NCI-H446 treated with DMSO at 0.1 percent for 48 hours (cell line): ENCODE measurements at places on chromosomes 16 and 17.
A peak's percentile ranks its signal among the peaks of the same experiment; 100 is the strongest.

GRCh38 chr17:44132275-44132821 lies 8.9 kb upstream of the HDAC5 start:
- no peak for DNase-seq

DNA sequence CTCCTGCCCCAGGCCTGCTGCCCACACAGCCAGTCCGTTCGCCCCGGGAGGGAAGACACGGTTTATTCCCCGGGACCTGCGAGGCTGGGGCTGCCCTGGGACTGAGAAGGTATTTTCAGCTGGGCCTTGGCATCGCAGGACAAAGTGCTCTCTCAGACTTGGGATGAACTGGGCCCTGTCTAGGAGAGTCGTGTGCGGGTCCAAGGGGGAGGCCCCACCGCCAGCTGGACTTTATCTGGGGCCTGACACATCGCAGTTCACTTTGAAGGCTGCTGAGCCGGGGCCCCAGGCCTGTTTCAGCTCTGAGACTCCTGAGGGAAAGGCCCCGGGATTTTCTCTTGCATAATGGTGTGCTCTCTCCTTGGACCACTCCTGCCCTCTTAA lies 6.8 kb downstream of the CRISPLD2 start:
- no peak for DNase-seq

DNA sequence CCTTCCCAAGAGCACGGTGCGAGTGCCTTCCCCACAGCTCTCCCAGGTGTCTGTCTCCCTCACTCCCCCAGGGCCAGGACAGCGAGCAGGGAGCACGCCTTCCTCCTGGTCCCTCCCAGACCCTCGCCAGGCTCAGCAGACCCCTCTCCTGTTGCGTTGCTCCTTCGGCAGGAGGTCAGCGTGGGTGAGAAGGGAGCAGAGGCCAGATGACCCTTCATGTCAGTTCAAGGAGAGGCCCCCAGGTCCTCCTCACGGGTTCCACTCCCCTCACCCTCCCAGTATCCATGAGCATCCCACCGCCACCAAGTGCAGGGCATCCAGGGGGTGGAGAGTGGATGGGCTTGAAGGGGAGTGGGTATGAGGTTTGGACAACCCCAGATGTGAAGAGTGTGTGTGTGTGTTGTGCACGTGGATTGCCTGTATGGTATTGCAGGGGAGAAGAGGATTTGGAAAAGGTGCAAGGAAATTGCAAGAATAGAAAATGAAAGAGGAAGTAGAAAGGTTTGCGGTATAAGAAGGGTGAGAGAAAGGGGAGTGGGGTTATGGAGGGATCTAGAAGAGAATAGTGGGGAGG lies 17.7 kb downstream of the SGCA start:
- no peak for DNase-seq

DNA sequence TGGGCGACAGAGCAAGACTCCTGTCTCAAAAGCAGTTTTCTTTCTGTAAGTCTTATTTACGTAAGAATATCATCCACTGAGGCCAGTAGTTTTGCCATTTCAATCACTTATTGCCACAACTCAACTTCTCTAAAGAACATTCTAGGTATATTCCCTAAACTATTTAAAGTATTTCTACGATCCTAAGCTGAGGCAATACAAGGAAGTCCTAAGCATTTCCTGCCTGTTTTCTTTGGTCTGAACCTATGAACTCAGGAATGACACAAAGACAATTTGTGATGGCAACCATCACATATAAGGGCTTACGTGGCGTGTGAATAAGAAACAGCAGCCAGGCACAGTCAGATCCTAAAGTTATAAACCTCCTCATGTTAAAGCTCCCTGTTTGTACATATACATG lies 14.2 kb downstream of the USP36 start:
- DNase-seq: no peak

GRCh38 chr17:78766225-78766624 lies 15.8 kb downstream of the CYTH1 start:
- no peak for DNase-seq

DNA sequence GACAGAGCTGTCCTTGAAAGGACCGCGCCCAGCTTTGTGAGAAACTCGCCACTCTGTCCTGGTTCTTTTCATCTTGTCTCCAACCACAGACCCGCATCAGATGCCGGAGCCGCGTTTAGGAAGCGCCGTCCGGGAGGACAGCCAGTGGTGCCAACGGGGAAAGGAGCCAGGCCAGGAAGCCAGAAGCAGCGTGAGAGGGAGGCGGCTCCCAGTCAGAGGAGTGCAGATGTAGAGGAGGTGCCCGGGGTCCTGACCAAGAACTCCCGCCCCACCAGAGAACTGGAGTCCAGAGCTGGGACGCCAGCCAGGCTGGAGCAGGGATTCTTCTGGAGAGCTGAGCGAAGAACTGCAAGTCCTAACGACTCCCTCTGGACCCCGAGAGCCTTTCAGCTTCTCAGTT lies 49.3 kb upstream of the TNRC6C start:
- DNase-seq: peak; percentile 82

DNA sequence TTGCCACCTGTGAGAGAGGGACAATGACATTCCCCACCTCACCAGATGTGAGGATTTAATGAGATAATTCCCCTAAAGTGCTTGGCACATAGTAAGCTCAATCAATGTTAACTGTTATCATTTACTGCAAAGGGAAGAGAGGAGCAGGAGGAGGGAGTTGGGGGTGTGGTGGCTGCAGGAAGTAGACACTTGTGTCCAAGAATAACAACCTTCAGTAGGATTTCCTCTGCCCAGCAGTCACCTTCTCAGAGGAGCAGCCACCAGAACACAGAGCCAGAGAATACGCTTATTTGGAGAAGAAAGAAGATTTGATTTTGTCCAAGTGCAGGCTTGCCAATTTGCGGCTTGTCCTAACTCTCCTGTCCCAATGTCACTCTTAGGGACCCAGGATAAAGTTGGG lies 10.2 kb downstream of the CBX4 start:
- DNase-seq: no peak
